Left ventricle myocardium superior (tissue), 1 donor: ENCODE measurements at places on chromosomes 12 and 14. TPM values are rescaled to one million over a fixed set of nuclear protein-coding genes. Genes with fewer than 3 reads are reported as not detected.

The CMKLR1 gene
- total RNA-seq, result 6.4 TPM

The AICDA gene
- not detected for total RNA-seq

The ISM2 gene
- total RNA-seq, result 0.25 TPM

The AVPR1A gene
- total RNA-seq, result 1.9 TPM

DNA sequence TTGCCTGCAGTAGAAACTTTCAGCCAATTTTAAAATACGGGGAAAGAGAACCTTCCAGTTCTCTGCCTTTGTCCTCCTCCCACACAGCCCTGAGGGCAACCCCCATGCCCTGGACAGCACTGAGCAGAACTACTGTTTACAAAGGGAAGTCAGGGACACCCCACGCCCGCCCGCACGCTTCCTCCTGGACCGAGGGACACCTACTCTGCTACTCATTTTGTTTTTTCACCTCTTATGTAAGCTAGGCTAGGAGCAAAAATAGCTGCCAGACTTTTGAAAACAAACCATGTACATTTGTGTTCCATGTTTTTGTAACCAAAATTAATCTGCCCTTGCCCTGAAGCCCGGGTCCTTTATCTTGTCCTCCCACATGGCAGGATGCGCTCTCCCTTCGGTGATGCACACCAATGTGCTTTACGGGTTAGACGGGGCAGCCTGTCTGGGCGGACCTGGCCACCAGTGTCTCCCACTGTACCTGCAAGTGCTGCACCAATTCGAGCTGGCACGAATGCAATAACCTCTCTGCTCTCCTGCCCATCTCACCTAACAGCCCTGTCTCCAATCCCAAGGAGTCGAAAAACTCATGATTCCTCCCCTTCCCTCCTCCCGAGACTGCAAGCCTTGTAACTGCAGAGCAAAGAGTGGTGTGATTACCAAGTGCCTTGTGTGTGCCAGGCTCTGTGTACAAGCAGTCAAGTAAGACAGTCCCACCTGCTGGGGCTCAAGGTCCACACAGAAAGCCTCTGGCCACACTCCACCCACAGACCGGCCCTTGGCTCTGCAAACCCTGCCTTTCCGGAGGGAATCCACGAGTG is 85.2 kb downstream of the CCDC88C start:
- peak; percentile 41 for DNase-seq

DNA sequence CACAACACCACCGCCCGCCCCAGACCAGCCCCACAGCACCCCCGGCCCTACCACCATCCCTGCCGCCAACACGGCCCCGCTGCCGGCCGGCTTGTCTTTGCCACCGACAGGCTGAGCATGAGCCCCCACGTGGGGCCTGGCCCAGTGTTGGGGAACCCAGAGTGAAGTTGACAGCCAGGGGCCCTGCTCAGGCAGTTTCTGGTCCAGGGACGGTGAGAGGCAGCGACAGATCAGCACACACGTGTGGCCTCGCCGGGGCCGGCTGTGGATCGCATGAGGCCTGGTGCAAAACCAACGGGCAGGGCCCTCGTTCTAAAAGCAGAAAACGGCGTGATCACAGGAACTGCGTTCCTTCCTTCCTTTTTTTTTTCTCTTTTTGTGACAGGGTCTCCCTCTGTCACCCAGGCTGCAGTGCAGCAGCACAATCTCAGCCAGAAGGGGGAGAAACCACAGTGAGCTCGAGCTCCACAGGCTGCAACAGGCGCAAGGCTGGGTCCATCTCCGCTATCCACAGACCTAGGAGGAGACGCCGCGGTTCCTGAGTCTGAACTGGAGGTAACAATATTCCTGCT is 50.5 kb upstream of the FBRSL1 start:
- DNase-seq, result no peak
